ENCODE measurements at places on chromosomes 5 and 9.

GRCh38 chr9:6247266-6247665 is 31.7 kb downstream of the IL33 start:
- no peak for DNase-seq

DNA sequence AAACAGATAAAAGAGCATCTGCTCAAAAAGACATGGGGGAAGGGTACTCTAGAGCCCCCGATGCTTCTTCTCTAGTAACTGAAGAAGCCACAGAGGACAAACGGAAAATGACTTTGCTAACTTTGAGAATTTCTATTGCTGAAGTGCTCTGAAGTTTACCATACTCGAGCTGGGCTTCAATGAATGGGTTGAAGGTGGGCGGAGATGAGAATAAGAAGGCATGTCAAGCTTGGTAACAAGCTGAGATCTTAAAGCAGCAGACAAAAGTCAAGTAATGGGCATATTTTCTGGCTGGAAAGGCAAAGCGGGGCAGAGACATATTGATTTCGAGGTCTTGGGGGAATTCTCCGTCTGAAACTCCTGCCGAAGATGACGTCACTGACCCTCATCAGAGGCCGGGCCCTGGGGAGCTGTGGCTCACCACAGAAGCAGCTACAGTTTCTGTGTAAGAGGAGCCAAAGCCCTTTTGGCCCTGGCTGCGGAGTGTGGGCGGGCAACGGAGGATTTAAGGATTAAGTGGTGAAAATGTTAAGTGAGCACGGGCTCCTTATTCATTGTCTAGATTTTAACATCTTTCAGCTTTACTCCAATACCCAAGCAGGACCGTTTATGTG is 115.8 kb upstream of the SLIT3 start:
- DNase-seq = no peak

DNA sequence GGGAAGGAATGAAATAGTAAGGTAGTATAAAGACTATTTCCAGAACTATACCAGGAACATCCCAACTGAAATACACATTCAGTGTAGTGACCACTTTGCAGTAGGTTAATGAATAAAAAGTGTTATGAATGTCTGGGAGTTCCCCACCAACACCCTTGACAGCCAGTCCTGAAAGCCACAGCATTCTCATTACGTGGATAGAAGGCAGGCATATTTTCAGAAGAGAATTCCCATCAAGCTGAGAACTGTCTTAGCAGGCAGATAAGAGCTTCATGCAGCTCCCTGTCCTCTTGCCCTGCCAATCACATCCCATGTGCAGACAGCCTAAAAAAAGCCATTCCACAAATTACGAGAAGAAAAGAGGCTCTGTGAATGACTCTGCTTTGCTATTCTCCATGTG is 695.0 kb downstream of the DTWD2 start:
- no peak for DNase-seq

DNA sequence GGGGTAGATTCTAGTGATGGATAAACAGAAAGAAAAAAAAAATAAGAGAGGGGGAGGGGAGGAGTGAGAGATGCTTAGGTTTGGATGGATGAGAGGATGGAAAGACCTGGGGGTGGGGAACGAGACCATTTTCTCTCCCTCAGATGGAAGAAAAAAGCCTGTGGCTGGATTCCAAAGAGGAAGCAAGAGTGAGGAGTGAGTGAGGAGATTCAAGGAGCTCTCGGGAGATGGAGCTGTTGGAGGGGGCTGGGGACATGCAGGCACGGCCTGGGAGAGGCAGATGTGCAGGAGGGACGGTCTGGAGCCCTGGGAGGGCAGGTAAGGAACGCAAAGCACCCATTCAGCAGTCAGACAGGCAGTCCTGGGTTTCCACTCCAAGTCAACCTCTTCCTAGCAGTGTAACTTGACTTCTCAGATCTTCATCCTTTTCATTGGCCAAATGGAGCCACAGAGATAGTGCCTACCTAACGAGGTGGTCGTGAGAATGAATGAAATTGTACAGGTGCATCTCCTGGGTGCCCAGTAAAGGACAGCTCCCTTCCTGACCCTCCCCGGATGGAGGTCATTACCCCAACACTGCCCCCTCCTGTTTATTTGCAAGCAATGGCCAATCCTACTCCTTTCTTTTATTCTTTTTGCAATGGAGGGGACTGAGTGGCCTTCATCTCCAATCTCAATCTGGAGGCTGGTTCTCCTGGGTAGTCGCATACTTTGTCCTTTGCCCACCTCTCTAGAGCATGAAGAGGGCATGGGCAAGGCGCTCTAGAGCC is 52.2 kb downstream of the PCDH1 start:
- no peak for DNase-seq

DNA sequence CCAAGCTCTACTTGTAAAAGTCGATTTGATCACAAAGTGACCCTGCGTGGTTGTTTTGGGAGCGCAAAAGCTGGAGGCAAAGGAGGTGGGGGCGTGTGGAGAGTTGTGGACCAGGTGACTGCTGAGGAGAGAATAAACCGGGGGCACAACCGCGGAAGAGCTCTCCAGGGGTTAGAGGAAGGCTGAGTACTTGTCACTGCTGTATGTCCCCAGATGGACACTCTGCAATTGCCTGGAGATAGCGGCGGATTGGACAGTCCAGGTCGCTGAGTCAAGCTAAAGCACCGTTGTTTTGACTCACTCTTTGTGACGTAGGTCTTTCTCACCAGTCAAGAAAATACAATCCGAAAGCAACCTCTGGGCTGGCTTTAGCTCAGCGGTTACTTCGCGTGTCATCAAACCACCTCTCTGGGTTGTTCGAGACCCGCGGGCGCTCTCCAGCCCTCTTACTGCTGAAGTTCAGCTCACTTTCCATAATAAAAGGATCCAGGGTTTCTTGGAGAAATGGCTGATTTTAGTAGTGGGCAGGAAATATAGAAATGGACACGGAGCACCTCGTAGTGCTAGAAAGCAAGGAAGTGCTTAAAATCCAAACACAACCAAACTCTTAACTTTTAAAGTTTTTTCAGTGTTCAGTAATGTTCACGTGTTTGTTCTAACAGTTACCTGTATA is 25.7 kb downstream of the ZMAT2 start:
- DNase-seq = peak; percentile 13

- no peak for DNase-seq
Measured at GRCh38 chr5:130198927-130199326, 294.7 kb downstream of the CHSY3 start.

DNA sequence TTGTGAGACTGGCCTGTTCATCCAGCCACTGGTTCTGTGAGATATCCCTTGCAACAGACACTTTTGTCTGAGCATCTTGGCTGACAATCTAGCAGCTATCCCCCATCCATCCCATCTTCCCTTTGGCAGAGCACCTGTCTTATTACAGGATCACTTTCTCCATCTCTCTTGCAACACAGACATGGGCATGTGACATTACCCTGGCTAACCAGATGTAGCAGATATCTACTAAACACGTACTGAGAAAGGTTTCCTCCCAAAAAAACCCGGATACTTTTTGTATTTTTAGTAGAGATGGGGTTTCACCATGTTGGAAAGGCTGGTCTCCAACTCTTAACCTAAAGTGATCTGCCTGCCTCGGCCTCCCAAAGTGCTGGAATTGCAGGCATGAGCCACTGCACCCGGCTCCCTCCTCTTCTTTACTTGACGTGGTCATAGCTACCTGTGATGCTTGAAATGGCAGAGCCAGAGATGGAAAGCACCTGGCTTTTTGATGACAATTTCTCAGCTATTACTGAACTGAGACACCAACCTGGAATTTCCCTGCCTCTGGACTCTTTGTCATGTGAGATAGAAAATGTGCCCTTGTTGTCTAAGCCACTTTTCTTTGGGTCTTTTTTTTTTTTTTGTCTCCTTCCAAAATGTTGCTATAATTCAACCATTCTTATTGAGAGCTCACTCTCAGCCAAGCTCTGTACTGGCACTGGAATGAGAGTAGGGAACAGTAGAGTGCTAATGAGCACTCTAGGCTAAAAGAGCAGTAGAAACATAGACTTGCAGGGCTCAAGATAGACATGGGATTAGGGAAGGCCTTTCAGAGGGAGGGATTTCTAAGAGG is 32.6 kb downstream of the FNBP1 start:
- no peak for DNase-seq

GRCh38 chr5:1757511-1757910 is 42.1 kb downstream of the MRPL36 start:
- DNase-seq = no peak

DNA sequence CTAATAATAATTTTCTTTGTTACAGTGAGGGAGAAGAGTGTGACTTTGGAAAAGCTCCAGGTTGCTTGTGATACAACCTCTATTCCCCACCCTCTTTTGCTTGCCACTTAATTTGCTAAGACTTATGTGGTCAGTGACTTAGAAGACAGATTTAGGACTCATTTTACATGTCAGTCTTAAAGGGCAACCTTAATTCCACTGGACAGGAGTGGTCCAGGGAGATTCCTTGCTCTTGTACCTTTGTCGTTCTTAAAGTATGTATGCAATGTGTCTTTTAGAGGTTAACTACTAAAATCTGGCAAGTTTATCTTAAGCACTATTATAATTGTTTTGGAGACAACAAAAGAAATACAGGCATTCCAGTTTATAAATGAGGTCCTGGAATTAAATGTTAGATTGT is 20.0 kb downstream of the SLC30A5 start:
- DNase-seq = no peak

DNA sequence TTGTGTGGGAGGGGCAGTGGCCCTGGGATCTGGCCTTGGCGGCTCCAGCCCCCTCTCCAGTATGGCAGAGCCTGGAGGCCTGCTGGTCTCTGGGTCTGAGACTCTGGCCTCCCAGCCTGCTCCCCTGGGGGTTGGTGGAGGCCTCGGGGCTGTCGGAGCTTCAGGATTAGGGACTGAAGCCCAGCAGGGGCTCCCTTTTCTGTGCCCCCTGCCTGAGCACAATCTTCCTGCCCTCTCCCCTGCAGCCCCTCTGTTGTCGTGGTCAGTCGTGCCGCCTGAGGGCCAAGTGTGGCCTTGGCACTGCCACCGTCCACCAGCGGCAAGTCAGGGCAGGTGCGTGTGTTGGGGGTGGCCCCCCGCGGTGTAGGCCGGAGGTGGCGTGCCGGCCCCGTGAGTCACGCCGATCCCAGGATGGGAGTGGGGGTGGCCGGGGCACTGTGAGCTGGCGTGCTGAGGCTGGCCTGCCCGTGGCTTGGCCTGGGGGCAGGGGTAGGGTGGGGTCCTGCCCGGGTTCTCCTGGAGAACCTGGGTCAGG is 53.6 kb downstream of the RXRA start:
- no peak for DNase-seq

DNA sequence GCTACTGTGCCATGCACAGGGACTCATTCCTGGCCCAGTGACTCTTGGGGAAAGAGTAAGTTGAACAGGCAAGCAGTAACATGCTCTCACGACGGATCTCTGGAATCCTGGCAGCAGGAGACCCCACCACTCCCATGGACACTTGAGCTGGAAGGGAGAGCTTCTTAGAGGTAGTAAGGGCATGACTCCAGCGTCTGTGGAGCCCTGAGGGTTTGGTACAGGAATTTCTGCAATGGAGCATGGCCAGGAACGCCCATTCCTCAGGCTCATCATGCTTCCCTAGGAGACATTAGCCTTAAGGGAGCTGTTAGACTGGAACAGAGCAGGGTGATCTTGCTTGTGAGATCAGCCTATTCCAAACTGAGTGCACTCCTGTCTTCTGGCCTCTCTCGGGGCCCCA is 212.9 kb downstream of the MAT2B start:
- DNase-seq = no peak

All from right lung (tissue), 10 donors.